ENCODE measurements at places on chromosomes 4 and X.

DNA sequence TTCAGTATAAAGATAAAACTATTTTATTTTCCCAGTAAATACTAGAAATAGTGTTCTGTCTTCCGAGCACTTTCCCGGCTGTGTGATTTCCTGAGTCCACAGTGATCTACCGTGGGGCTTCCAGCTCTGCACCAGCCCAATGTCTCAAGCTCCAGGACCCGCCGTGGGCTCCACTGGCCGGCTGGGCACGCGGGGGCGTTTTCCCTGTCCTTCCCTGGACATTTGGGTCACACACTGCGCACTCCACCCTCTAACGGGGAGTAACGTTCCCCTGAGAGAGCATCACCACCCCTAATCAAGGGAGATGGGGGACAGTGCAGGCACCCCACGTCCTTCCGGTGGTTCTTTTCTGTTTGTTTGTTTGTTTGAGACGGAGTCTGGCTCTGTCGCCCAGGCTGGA lies 844.6 kb upstream of the FRG1 start:
- DNase-seq = no peak

DNA sequence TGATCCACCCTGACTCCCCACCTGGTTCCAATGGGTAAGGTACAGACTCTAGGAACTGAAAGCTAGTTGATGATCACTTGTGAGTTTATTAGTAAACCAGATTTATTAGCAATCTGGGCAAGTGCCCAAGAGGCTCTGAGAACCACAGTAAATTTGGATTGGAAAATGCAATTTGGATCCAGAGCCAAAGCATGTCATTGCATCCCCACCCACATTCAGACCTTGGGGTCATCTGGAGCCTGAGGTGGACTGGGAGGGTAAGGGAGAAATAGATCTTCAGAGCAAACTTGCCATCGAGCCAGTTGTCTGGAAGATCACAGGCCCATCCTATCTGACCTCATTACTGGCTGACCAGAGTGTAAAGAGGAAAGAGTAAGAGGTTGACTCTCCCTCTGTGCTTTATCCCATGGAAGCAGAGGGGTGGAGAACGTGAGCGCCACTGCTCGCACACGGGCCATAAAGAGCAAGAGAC lies 78.7 kb upstream of the RASGEF1B start:
- no peak for DNase-seq

DNA sequence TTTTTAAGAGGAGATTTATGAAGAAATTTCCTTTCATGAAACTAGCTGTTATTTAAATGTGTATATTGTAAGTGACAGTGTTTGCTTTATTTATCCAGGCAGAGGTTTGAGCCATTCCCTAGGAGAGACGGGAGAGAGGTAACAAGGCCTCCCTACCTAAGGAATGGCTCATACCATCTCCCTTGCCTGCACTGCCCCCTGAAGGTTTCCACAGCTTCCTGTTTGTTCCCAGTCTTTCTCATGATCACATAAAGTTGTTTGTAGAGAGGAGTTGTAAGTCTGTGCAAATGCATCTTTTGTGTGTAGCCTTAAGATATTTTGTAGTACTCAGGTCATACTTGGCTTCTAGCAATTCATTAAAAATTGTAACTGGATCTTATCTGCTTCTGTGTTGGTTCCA lies 1504.5 kb upstream of the PCDH10 start:
- DNase-seq = no peak

- DNase-seq = no peak
Observed at GRCh38 chr4:152014280-152014679, 253.5 kb upstream of the GATB start.

DNA sequence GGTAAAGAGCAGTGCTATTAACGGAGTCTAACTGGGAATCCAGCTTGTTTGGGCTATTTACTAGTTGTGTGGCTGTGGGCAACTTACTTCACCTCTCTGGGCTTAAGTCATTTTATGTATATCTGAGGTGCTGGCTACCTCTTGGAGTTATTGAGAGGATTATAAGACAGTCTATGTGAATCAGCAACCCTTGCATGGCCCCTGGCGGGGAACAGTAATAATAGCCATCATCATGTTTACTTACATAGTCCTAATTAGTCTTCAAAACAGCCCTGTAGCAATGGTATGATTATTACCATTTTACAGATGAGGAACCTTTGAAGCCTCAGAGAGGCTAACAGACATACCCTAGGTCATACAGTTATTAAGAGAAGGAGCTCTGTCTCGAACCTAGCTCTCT lies 1.5 kb downstream of the HPRT1 start:
- no peak for DNase-seq

- DNase-seq = no peak
Observed at GRCh38 chr4:83767067-83767466, 231.2 kb downstream of the GPAT3 start.

DNA sequence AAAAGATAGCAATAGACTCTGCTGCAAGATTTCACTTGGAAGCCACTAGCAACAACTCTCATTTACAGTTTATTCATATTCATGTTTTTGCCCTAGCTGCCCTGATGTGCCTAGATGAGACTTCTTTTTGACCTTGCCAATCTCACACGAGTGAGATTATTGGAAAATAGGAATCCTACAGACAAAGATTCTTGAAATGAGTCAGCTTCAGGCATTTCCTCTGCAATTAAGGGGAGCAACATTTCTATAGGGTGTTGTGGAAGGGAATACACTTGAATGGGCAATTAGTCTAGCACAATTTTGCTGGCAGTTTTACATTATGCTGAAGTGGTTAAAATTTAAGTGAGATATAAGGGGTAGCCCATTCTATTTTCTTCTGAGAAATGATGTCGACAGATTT lies 217.0 kb upstream of the FAT4 start:
- no peak for DNase-seq

All from AG08395 (cell line).